ENCODE measurements at places on chromosomes 1 and 21. TPM values are rescaled to one million over a fixed set of nuclear protein-coding genes. Genes with fewer than 3 reads are reported as not detected.

- no peak for DNase-seq
Measured at GRCh38 chr1:153805886-153806719, 30.9 kb downstream of the SLC27A3 start.

The SPATA45 gene
- total RNA-seq = not detected

The NOS1AP gene
- 13.8 TPM for total RNA-seq

The CHIA gene
- 8.8 TPM for total RNA-seq

The CA14 gene
- not detected for total RNA-seq

DNA sequence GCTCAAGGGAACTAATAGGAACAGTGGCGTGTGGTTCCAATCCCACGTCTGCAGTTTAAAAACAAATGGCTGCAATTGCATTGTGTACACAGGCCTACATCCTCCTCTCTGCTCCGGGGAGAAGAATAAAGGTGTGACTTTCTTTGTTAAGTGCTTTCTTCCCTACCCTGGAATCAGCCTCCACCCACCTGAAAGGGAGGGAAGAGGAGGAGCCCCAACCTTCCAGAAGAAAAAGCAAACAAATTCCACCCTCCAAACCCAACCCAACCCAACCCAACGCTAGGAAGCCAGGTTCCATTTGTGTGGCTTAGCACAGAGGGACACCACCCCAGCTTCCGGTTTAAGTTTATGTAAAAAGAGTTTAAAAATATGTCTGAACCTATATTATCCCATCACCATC is 11.8 kb upstream of the BACE2 start:
- DNase-seq = no peak

The GBP5 gene
- not detected for total RNA-seq

DNA sequence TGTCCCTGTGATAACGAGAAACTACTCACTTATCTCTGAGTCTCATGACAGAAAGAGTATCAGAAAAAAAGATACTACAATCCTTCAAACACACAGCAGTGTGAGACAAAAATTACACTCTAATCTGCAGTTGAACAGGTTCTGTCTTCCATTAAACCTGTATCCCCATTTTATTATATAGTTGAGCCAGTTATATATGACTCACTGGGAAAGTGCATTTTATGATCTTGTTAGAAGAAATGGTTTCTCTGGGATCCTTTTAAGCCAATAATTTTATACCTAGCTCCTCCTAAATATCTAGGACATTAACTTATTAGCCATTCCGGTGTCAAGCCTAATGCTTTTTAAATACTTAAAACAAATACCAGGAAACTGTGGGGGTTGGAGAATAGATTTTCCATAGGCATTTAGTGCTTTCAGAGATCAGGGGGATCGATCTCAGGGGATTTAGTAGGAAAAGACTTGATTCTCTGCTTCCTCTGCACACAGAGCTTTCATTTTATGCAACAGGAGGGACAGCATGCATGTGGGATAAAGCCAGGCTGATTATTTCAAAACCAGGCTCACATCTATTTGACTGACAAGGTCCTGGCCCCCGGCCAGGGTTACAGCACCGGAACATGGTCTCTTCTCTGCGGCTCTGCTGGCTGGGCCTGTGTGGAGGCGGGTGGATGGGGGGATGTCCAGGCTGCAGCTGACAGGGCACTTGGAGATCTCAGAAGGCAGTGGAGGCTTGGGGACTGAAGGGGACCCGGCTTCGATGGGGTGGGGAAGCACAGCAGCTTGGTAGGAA is 310.6 kb downstream of the DISC1 start:
- no peak for DNase-seq

Data from stomach (tissue), 19 donors.